ENCODE measurements at places on chromosomes 16 and 17.

DNA sequence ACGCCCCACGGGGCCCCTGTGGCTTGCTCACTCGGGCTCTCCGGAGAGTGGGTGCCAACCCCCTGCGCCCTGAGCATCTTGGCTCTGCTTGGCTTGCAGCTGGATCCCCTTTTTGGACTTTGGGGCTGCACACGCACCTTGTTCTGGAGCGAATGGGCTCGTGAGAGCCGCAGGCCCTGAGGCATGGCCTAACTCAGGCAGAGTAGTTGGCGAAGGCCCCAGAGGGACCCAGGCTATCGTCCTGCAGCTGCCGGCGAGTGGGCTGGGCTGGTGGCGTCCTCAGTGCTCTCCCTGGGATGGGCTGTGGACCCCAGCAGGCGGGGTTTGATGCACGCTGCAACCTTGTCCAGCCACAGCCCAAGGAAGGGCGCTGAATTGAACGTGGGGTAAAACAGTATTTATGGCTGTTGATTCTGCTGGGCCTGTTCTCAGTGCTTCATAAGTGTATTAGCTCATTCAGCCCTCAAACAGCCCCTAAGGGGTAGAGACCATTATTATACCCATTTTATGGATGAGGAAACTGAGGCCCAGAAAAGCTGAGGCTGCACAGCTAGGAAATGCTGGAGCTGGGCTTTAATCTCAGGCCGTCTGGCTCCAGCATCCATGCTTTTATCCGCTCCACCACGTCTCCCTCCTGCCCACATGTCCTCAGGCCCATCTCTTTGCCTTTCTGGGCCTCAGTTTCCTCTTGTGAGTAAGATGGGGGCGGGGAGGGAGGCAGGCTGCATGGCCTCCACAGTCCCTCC, 171.2 kb upstream of the CIBAR2 start:
- DNase-seq, result no peak

DNA sequence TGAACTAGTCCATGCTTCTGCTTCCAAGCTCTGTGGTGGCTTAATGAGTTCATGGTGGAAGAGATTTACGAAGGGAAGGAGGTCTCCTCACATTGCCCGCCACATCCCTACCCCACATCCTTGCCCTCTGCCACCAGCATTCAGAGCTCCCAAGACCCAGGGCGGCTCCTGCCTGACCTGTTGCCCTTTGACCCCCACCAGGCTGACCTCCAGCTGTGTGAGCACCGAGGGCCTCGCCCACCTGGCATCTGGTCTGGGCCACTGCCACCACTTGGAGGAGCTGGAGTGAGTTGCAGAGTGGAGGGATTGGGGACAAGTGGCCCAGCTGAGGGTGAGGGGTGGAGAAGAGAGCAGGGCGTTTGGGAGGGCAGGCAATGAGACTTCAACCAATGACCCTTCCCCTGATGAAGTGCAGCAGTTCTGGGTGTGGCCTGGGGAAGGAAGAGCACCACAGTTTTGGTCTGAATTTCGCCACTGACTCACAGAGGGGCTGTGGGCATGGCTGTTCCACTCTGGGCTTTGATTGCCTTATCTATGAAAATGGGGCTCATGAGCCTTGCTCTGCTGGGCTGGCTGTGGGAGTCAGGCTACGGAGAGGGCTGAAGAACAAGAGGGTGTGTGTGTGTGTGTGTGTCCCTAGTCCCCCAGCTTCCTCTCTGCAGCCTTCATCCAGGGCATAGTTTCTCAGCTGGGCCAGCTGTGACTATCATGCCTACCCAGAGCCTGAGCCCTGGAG, 22.6 kb upstream of the CPNE2 start:
- DNase-seq, result no peak

GRCh38 chr16:30996324-30996984, 11.4 kb downstream of the HSD3B7 start:
- no peak for DNase-seq

GRCh38 chr16:54812229-54812628, 118.4 kb upstream of the IRX5 start:
- DNase-seq, result no peak

DNA sequence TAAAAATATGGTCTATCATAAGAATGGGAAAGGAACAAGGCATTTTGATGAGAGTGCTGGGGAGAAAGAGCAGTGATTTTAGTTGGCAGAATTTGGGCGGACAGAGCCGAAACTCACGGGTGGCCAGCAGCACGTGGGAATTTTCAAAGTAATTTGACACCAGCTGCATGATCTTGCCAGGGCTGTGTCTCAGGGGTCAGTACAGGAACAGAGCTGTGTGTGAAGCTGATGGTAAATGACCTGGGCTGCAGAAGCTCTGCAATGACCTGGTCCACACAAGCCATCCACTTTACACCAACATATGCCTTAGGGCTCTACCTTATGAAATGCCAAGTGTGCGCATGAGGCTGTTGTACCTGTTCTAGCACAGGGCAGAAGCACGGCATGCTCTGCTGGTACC, 112.0 kb downstream of the ZFHX3 start:
- no peak for DNase-seq

DNA sequence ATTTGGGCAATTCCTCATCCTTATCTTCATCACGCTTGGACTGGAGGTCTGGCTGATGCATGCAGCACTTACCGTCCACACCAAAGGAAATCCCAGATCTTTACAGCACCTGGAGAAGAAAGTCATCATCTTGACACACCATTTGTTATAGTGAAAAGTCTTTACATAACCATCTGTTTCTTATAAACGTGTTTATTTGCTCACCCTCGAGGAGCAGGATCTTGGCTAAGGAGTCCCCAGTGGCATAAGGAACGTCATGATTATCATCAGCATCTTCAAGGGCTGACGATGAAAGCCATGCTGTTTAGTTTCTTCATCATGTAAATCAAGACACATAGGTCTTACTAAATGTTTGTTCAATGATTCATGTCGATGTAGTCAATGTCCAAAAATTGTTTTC, 248.8 kb upstream of the ELAC2 start:
- DNase-seq, result no peak

DNA sequence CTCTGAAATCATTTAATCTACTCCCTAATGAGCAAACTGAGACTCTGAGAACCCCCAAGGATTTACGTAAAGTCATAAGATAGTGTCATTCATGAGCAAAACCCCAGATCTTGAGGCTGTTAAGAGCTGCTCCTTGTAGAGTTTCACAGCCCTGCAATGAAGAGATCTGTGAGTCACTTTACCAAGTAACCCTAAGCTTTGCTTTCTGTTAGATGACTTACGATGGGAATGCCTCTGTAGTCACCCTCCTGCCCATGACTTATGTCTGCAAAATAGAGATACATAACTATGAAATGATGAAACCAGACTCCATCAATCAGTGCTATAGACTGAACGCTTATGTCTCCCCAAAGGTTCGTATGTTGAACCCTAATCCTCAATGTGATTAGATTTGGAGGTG, 117.7 kb downstream of the HS3ST3A1 start:
- DNase-seq, result no peak

GRCh38 chr17:68763562-68763961, 162.4 kb upstream of the FAM20A start:
- no peak for DNase-seq

DNA sequence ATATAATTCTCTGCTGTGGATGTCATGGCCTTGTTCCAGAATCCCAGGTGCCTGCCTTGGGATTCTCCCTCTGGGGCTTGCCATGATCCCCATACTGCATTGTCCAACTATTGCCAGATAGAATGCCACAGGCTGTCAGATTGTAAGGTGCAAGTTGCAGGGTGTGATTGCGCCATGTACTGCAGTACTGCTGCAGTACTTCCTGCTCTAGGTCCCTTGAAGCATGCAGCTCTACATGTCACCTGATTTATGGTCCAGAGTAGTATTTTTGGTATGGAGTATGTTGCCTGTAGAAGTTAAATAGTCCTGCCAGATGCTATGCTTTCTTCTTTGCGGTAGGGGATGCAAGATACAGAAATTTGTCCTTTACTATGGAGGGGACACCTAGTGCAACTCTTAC, 7.0 kb upstream of the SLFN5 start:
- DNase-seq, result no peak

GRCh38 chr16:86975445-86975844, 341.7 kb downstream of the C16orf95 start:
- DNase-seq, result no peak

DNA sequence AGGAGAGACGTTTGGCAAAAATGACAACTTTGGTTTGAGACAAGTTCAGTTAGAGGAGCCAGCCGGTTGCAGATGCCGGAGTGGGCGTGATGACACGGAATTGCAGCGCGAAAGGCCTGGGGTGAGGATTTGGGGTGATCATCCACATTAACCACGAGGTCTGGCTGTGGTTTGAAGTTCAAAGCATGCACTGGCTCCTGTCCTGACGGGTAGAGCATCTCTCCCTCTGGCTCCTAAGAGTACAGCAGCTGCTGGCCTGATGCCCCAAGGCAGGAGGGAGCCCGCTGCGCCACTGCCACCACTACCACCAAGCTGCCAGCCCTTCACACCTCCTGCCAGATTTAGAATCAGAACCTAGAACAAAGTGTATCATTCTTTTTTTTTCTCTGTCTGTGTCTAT, 3.7 kb downstream of the RHBDL3 start:
- DNase-seq, result no peak

DNA sequence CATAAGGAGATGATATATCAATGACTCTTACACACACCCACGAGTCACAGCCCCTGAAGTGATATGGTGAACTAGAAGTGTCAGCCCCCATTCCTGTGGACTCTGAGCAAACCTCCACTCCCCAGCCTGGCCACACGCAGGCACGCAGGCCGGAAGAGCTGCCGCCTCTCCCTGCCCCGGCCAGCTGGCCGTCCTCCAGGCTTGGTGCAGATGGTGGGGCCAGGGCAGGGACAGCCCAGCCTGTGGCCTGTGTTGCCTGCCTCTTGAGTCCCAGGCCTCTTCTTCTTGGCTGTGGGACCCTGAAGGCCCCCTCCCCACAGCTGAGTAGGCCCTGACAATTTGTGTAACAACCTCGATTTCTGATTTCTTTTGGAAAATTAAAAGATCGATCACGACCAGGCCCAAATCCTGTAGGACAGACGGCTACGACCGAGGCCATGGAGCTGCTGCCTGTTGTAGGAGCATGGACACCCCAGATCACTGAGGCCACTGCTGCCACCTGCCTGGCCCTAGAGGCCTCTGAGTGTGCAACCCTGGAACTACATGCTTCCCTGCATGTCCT, 10.0 kb upstream of the MPRIP start:
- no peak for DNase-seq

DNA sequence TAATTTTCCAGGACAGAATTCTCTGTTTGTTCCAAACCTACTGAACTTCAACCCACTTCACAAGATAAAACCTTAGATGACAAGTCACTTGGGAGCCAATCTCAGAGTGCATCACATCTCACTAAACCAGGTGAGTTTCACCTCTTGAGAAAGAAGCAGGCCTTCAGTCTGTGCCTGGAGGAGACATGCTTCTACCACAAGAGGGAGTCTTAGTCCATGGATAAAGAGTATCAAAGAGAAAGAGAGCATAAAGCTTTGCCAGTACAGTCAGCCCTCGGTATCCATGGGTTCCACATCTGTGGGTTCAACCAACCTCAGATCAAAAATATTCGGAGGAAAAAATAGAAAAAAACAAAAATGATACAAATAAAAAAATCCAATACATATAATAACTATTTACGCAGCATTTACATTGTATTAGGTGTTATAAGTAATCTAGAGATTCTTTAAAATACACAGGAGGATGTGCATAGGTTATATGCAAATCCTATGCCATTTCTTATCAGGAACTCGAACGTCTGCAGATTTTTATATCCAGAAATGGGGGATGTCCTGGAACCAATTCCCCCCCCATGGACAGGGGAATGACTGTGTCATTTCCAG, 37.7 kb downstream of the DUSP14 start:
- no peak for DNase-seq

- no peak for DNase-seq
Measured at GRCh38 chr17:78322858-78323455, 36.9 kb downstream of the SOCS3 start.

DNA sequence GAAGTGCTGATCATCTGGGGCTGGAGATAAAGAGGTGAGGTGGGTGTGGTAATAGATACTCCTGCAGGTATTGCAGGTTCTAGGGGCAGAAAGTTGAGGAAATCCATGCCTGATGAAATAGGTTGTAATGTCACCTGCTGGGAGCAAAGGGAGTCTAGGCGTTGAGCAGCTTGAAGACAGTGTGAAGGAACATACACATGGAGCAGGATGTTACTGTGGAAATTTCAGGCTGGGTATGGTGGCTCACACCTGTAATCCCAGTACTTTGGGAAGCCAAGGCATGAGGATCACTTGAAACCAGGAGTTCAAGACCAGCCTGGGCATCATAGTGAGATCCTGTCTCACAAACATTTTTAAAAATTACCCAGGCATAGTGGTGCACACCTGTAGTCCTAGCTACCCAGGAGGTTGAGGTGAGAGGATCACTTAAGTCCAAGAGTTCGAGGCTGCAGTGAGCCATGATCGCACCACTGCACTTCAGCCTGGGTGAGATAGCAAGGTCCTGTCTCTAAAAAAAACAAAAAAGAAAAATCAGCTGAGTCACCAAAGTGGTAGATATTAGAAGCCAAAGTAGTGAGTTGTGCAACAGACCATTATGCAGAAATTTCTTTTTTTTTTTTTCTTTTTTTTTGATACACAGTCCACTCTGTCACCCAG, 9.1 kb upstream of the CRYBA1 start:
- DNase-seq, result no peak

GRCh38 chr17:12320286-12320685, 299.6 kb downstream of the MAP2K4 start:
- DNase-seq, result no peak

DNA sequence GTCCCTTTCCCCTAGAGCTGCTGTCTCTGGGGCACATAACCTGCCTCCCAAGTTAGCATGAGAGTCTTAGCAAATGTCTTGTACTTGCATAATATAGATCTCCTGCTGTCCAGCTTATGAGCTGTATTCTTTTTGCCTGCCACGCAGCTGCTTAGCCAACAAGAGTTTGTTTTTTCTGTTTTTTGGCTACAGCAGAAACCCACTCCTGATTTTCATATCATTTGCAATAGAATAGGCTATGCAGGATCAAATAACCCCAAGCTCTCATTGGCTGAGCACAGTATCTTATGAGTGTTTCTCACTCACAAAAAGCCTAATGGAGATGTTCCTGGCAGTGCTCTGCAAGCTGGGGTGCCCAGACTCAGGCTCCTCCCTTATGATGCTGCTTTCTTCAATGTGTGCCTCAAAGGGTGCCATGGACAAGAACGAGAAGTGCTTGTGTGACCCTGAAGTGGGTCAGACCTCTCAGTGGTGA, 23.1 kb downstream of the B9D1 start:
- no peak for DNase-seq

- DNase-seq, result no peak
Measured at GRCh38 chr17:1447052-1447451, 9.0 kb downstream of the CRK start.

DNA sequence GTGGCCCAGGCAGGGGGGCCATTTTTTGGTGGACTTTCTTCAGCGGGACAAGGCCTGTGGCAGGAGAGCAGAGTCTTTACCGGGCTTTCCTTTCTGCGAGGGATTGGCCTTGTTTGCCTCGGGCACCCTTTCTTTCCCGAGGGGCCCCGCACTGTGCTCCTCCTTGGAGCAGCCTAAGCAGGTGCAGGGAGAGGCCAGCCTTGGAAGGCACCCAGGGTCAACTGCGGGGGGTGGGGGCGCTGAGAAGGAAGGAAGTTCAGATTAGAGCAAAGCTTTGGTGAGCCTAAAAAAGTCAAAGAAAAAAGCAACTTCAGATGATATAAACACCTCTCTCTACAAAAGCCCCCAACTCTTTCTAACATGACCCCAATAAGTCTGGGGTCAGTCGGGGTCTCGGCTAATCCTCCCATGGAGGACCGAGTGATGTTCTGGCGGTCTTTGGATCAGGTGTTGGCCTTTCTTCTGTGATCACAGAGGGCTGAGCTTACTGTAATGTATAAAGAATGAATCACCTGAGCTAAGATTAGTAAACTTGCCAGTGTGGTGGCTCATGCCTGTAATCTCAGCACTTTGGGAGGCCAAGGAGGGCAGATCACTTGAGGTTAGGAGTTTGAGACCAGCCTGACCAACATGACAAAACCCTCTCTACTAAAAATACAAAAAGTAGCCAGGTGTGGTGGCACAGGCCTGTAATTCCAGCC, 63.0 kb downstream of the PGS1 start:
- DNase-seq, result no peak

All from activated T-cell treated with anti-CD3 and anti-CD28 coated beads for 48 hours (primary cell).